ENCODE measurements at places on chromosomes 2 and 18.

DNA sequence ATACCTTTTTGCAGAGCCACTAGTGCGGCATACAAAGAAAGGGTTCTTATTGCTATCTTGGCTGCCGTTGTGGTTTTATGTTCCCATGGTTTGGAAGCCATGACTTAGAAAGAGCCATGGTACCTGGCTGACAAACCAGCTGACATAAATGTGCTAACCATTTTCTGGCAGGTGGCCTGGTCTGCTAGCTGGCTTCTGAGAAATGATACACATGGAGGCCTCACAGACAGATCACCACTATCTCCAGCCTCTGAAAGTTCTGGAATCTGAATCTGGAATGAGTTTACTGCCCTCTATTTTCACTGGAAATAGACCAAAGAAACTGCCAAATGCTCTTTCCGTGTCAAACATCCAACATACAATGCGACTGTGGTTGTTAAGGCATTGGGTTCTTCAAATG is 123.7 kb downstream of the QPCT start:
- no peak for DNase-seq

GRCh38 chr18:34943587-34943986 is 97.6 kb upstream of the MAPRE2 start:
- DNase-seq = no peak

DNA sequence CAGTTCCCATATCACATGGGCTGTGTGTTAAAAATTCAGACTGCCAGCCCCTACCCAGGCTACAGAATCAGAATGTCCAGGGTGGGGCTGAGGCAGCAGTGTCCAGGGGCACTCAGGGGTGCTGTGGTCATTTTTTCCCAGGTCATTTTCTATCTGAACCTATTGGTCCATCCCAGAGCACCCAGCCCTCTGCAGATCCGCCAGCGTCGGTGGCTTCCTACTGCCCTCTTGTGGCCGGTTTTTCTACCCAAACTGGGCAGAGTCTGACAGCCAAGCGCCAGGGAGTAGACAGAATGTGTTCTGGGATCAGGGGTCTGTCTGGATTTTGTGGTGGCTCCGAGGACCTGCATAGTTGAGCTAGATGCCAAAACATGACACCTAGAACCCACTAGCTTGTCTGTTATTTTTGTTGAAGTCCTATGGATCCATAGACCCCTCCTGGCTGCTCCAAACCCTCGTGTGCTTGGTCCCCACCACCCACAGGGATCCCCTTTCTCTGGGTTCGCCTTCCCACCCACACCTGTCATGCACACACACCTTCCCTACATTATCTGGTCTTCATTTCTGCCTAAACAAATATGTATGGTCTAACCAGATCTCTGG is 34.1 kb upstream of the RMDN2 start:
- peak; percentile 83 for DNase-seq

DNA sequence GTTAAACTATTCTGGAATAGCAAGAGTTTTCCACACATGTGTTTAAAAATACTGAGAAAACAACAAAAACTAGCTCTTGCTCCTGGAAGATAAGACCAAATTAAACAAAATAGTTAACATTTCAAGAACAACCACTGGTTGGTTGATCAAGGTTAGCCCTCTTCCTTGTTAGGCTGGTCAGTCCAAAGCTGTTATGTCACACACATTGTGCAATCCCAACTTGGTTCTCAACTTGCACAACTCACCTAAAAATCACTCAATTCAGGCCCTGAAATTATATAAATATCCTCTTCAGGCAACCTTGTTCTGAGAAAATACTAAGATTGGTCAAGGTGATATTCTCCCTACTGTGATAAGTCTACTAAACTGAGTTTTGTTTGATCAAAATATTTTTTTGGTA is 169.7 kb upstream of the LRP1B start:
- DNase-seq = no peak

- DNase-seq = no peak
Observed at GRCh38 chr2:11131166-11131920, 23.9 kb upstream of the SLC66A3 start.

DNA sequence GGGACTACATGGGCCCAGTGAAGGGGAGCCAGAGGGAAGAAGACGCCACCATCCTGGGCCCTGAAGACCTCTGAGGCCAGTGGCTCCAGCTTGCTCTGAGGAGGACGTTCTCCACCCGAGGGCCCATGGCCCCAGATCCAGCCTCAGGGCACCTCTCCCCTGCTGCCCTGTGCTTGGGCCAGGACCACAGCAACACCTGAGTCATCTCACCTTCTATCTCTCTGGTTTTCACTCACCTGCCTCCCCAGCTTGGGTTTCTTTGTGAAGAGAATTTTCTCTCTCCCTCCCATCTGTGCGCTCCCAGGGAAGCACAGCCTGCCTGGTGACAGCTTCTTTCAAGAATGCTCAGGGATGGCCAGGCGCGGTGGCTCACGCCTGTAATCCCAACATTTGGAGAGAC is 19.8 kb downstream of the ZFP36L2 start:
- no peak for DNase-seq

DNA sequence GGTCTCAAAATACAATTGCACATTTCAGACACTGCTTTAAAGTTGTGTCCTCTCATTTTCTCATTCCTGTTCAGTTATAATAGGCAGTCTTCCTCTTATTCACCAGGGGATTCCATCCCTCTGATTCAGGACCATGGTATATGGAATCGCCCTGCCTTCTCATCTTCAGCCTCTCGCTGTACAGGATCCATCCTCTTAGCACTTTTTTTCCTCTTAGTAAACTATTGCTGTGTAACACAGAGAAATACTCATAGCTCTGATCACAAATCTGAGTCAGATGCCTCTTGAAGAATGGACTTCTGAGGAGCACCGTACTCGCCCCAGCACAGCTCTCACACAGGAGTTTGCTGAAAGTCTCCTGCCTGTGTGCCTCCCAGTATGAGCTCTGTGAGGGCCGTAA is 11.3 kb downstream of the RMP24 start:
- DNase-seq = no peak

DNA sequence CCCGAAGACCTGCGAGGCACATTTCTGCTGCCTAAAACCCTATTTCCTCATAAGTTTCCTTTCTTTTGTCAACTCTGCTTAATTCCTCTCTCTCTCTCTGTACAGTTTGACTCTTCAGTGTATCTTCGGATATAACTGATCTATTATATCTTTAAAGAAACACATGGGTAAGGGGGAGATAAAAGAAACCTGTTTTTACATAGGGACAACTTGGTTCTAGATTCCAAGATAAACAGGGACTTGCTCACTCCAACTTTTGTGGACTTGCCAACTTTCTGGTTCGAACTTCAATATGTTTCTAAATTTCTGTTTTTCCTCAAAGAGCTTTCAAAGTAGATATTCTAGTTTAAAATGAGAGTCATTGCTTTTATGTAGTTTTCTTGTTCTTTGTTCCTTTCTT is 182.7 kb upstream of the EPC2 start:
- DNase-seq = no peak

GRCh38 chr2:37671009-37671815 is at the start of gene CDC42EP3:
Gene CDC42EP3 (minus strand): TSS chr2:37671642. CDS start chr2:37646587, 25,055 bp downstream.
- DNase-seq = peak; percentile 48

DNA sequence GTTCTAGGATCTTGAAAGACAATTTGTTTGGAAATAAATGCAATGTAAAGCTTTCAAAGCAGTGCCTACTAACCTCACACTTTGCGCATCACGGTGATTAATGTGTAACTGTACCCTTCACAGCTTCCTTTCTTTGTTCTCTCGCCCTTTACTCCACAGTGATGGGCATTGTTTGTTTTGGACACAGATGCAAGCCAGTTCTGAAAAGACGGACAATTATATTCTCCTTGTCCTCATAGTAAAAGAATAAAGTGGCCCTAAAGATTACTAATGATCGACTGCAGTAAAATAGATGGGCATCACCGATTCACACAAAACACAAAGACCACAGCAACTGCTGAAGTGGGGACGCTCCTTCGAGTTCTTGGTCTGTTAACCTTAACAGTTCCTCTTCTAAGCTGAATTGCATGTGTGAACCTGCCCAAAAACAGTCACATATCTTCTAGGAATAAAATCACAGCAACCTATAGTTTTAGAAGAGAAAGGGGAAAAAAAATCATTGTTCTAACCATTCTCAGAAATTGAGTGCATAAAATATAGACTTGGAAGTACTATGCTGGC is 7.7 kb downstream of the L3MBTL4 start:
- DNase-seq = no peak

GRCh38 chr2:235709124-235709813 is 215.4 kb downstream of the AGAP1 start:
- peak; percentile 78 for DNase-seq

DNA sequence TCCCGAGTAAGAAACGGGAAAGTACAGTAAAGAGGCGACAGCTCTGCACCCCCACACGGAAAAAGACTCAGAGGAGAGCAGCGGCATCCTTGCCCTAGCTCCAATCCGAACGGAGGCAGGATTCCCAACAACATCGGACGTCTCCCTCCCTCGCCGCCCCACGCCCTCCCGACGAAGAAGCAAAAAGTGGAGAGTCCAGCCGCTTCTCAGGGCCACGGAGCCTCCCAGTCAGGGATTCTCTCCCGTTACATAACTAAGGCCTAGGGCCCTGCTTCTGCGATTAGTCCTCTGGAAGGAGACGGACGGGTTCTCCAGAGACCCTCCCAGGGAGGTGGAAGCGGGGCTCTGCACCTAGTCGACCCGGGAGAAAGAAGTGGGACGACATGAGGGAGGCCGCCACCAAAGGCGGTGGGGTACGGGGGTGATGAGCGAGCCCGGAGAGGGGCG is 587 bp downstream of the SUMO1 start:
- DNase-seq = peak; percentile 53

DNA sequence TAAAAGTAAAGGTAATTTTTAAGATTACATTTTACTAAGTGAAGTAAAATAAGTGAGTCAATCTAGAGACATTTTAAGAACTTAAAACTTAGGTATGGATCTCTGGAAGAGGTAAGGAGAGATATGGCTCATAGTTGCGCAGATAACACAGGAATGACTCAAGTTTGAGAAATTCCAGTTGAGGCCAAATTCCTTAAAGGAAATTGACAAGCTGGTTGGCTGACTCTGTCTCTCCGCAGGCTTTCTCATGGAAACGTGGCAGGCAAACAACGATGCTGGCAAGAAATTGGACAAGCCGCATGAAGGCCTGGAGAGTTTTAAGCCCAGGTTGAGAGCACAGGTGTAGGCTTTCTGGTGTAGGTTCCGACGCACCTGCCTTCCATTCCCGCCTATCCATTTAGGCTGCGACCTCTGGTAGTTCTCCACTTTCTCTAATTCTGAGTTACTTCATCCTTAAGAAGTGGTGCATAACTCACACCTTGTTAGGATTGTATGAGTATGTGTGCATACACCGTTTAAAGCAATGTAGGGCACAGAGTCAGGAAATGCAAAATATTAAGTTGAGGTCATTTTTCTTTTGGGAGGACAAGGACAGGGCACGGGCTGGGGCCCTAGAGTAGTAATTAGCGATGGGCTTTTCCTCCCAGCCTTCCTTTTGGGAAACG is 589 bp upstream of the DAW1 start:
- peak; percentile 85 for DNase-seq

- DNase-seq = no peak
Observed at GRCh38 chr2:226763320-226763719, 36.3 kb downstream of the IRS1 start.

GRCh38 chr18:75393721-75394120 is 33.8 kb downstream of the SMIM21 start:
- DNase-seq = no peak

GRCh38 chr18:13932285-13933025 is 17.1 kb upstream of the MC2R start:
- no peak for DNase-seq

DNA sequence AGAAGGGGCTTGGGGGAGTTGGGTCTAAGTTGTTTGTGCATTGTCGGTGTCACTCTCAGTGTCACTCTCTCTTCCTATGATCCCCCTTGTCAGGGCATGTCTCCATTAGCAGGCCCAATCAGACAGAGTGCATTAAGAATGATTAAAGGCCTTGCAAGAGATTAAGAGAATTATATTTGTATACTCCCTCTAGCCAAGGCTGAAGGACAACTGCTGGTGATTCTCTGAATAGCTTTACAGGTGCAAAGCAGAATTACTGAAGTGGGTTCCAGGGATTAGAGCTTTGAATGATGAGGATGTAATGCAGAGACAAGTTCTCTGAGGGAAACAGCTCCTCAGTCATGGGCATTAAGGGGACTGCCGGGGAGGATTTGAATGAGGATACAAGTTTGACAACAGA is 104.8 kb upstream of the LGALSL start:
- no peak for DNase-seq

DNA sequence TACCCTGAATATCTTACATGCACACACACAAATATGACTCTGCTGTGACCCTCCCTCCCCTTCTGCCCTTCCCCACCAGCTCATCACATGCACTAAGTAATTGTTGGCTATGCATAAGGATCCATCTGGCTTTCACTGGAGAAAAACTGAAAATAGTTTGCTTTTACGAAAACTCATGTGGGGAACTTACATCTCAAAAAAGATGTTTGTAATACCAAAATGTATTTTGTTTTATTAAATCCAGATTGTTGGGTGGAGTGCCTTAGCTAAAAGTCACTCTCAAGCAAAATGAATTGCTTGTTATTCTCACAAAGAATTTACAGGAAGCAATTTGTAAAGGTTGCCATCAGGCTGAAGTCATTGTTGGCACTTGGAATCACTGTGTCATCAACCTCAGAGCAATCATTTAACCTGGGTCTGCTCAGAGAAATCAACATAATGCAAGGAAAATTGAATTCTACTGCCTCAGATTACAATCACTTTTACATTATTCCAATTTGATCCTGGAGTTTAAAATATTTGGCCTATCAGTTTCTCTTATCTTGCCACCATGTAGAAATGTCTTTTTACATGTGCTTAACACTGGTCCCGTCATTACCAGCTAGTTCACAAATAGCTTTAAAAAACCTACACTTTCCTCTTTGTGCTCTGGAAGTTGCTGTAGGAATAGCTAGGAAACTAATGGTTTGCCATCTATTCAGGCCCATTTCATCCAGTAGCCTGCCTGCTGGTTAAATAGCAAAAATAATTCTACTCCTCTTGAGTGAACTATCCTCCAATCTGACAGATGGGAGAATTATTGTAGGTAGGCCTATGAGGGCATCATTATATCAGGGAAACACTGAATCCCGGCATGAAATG is 90.3 kb upstream of the TMEM17 start:
- DNase-seq = peak; percentile 22

- no peak for DNase-seq
Observed at GRCh38 chr2:29578084-29578598, 343.2 kb downstream of the ALK start.

DNA sequence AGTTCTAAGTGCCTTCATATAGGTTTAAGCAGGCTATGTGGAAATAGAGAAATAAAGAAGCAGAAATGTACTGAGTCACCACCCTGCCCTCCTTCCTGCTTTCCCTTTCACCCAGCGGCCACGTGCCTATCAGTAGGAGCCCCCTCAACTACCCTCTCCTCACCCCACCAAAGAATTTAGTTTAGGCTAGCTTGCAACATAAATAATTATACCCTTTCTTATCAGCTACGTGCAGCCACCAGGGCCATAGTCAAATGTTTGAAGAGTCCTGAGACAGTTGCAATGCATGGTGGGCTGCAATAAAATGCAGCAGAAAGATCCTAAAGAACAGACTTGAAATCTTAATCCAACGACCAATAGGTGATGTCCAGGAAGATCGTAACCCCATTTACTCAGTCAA is 101.2 kb downstream of the RTP5 start:
- DNase-seq = no peak

GRCh38 chr2:10890706-10891270 is 20.9 kb upstream of the KCNF1 start:
- DNase-seq = no peak

All from H54 (cell line).